ENCODE measurements at places on chromosomes 3 and 15. TPM values are rescaled to one million over a fixed set of nuclear protein-coding genes. Genes with fewer than 3 reads are reported as not detected.

- no peak for DNase-seq
- H3K27me3 ChIP-seq: no peaks in the 10 kb centered on the region
- no peaks in the 10 kb centered on the region for H3K36me3 ChIP-seq
- no peak overlapping the region for H3K27ac ChIP-seq
Observed at GRCh38 chr3:163056874-163057497, 1560.4 kb downstream of the OTOL1 start.

GRCh38 chr3:144499001-144499930 is 527.6 kb downstream of the DIPK2A start:
- no peak overlapping the region for H3K4me3 ChIP-seq
- no peaks in the 10 kb centered on the region for H3K4me1 ChIP-seq
- no peaks in the 10 kb centered on the region for H3K36me3 ChIP-seq
- H3K27ac ChIP-seq: no peak overlapping the region
- no peaks in the 10 kb centered on the region for H3K27me3 ChIP-seq
- no peak for DNase-seq

DNA sequence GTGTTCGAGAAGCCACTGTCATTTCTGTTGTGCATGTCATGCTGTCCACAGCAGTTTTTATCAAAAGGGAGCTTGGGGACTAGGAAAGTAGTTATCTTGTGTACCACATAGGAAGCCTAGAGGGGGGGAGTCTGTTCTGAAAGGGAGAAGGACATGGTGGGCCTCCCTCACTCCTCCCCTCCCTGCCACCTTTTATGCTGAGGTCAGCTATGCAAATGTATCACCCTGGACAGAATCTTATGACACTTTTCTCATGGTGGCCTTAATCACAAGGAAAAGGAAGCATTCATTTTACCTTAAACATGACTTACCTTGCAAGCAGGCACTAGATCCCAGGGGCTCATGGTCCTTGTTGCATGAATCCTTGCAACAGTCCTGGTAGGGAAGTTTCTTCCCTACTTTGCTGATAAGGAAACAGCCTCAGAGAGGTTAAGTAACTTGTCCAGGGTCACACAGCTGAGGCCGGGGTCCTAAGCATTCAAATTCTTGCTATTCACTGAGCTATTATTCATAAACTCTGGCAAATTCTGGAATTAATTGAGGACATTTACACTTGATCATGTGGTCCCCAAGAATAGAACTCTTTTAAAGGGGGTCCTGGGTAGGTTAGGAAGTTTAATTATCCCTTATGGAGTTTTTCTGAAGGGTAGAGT is 81.1 kb upstream of the SLC6A1 start:
- no peak for DNase-seq
- H3K27ac ChIP-seq: no peak overlapping the region
- H3K4me3 ChIP-seq: no peak overlapping the region
- no peaks in the 10 kb centered on the region for H3K27me3 ChIP-seq
- H3K4me1 ChIP-seq: no peaks in the 10 kb centered on the region

GRCh38 chr15:80003171-80003570 is 32.2 kb upstream of the BCL2A1 start:
- H3K4me1 ChIP-seq: no peaks in the 10 kb centered on the region
- no peak for DNase-seq
- H3K36me3 ChIP-seq: no peaks in the 10 kb centered on the region

EIF4G1 gene
- 295 TPM for total RNA-seq

CD80 gene
- total RNA-seq: 19.8 TPM

SLC6A11 gene
- not detected for total RNA-seq
